Caki2 (cell line): ENCODE measurements at places on chromosomes 16 and 17. TPM values are rescaled to one million over a fixed set of nuclear protein-coding genes. Genes with fewer than 3 reads are reported as not detected.

Gene CRHR1
- 5.1 and 10.9 TPM in 2 replicates for total RNA-seq

Gene ZNF469
- total RNA-seq, result 1.6 and 1.7 TPM in 2 replicates

Gene PPP1R1B
- not detected in 2 replicates for total RNA-seq

Gene INCA1
- 0.72 and 3.3 TPM in 2 replicates for total RNA-seq

Gene PRR11
- total RNA-seq, result 20.5 and 2,299 TPM in 2 replicates

GRCh38 chr17:30337393-30337999 lies 3.6 kb upstream of the TMIGD1 start:
- DNase-seq, result peak; percentile 89

GRCh38 chr17:8226536-8227237 lies 16.3 kb upstream of the AURKB start:
- DNase-seq, result peak; percentile 93

DNA sequence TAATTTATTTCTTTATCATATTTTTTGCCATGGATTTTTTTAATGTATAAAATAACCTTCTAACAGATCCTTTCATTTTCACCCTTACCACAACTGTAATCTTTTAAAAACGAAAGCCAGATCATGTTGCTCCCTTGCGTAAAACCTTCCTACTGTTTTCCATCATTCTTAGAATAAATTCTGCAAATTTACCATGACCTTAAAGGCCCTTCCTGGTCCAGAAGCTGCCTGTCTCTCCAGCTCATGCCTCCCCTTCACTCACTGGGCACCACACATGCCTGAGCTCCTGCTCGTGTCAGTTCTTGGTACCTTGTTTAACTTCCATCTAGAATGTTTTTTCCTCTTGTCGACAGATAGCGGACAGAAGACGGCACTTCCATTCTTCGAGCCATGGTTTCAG lies 245.0 kb upstream of the CDH5 start:
- no peak for DNase-seq

GRCh38 chr16:4373909-4374742 lies 2.5 kb downstream of the VASN start:
- DNase-seq, result no peak

- DNase-seq, result no peak
These were observed 4.1 kb downstream of the CD2BP2 start for GRCh38 chr16:30351001-30351441.

GRCh38 chr17:29048440-29049368 lies 5.8 kb downstream of the PIPOX start:
- DNase-seq, result no peak

DNA sequence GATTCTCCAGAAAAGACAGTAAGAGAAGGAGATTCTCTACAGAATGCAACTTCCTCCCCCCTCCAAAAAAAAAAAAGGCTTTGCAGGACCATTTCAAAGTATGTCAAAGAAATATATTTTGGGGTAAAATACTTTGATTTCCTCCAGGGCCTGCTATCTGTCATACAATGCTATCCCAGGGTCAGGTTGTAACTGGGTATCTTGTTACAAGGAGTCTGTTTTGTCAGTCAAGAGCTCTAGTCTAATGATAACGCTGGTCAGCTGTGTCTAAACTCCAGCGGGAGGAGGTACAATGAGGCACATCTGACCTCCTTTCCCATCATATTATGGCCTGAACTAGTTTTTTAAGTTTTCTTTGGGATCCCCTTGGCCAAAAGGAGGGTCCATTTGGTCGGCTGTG lies 408.4 kb upstream of the CDH5 start:
- DNase-seq, result no peak

GRCh38 chr17:8131844-8132441 lies 8.0 kb upstream of the HES7 start:
- peak; percentile 26 for DNase-seq
